ENCODE measurements at places on chromosomes 5 and 9.

DNA sequence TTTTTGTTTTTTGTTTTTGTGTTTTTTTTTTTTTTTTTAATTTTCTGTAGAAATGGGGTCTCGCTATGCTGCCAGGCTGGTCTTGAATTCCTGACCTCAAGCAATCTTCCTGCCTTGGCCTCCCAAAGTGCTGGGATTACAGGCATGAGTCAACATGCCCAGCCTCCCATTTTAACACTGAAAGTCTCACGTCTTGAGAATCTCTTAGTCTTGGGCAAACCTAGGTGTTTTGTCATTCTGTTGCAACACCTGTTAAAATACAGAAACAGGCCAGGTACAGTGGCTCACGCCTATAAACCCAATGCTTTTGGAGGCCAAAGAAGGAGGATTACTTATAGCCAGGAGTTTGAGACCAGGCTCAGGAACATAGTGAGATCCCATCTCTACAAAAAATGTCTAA lies 599.0 kb downstream of the TLR4 start:
- DNase-seq: no peak

DNA sequence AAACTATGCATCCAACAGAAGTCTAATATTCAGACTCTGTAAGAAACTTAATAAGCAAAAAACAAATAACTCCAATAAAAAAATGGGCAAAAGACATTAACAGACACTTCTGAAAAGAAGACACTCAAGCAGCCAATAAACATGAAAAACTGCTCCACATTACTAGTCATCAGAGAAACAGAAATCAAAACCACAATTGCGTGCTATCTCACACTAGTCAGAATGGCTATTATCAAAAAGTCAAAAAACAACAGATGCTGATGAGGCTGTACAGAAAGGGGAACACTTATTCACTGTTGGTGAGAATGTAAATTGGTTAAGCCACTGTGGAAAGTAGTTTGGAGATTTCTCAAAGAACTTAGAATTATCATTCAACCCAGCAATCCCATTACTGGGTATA lies 101.2 kb upstream of the TRIM32 start:
- no peak for DNase-seq

- DNase-seq: no peak
These were observed 73.2 kb upstream of the PHYKPL start for GRCh38 chr5:178305801-178306200.

GRCh38 chr5:170361616-170362015 lies 27.6 kb downstream of the KCNMB1 start:
- no peak for DNase-seq

- DNase-seq: no peak
These were observed 7.2 kb upstream of the SNX30 start for GRCh38 chr9:112743216-112743836.

DNA sequence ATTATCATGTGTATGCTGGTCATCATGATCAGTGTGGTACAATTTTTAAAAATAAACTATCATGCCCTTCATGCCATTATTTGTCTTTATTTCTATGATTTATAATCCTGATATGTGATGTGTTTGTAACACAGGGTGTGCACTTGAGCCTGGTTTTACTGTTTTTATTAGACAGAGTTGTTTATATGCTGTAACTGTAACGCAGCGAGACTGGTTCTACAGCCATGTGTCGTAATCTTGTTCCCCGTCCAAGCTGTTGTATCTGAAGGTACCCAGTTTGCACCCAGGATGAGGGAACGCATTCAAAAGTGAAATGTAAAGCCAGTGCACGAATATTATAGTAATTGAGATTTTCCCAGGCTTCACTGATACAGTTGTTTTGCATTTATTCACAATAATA lies 28.2 kb downstream of the SNX18 start:
- DNase-seq: no peak

- DNase-seq: no peak
These were observed 52.3 kb downstream of the UGCG start for GRCh38 chr9:111948951-111949350.

DNA sequence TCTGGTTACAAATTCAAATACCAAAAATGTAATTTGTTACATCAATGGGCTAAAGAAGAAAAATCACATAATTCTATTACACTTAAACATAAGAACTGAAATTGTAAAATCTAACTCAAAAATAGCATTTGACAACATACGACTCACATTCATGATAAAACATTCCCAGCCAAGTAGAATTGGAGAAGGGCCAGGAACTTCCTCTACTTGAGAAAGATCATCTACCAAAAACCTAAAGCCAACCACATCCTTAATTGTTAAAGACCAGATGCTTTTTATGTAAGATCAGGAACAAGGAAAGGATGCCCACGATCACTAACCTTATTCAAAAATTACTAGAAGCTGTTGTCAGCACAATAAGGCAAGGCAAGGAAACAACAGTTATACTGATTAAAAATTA lies 1819.8 kb upstream of the C9orf72 start:
- no peak for DNase-seq

DNA sequence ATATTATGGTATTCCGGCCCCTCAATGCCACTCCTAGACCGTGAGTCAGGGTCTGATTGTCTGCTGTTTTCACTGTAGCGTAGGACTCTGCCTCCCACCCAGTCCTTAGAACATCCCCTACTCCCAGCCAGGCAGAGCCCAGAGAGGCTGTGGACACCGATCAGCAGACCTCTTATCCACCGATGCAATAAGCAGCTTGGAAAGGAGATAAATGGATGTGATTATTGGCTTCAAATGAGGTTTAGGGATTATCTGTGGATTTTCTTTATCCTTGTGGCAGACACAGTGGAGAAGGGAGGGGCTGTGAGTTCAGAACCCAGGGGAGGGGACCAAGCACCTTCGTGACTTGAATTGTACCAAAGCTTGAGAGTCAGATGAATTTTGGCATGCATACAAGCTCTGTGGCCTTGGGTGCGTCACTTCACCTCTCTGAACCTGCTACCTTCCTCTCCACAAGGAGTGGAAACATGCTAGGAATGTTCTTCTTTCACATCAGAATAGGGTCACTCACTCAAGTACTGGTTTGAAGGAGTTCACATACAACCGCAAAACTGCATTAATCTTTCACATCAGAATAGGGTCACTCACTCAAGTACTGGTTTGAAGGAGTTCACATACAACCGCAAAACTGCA lies 83.1 kb upstream of the CPLX2 start:
- DNase-seq: no peak

- no peak for DNase-seq
These were observed 829 bp downstream of the ANXA1 start for GRCh38 chr9:73152543-73152844.

DNA sequence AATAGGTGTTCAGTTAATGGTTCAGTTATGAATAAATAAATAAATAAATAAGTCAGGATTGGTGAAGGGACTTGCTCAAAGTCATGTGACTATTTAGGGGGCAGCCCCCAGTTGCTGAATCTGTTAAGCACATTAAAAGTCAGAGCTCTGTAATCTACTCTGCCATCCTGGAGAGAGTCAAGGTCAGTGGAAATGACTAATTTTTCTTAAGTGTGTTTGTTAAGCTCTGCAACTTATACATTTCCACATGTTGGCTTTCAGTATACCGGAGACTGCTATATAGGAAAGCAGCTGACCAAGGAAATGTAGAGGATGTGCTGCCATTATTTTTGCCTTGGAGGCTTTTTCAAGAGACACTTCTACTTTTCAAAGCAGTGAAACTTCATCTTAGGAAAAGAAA lies 57.9 kb downstream of the KIAA1958 start:
- no peak for DNase-seq

DNA sequence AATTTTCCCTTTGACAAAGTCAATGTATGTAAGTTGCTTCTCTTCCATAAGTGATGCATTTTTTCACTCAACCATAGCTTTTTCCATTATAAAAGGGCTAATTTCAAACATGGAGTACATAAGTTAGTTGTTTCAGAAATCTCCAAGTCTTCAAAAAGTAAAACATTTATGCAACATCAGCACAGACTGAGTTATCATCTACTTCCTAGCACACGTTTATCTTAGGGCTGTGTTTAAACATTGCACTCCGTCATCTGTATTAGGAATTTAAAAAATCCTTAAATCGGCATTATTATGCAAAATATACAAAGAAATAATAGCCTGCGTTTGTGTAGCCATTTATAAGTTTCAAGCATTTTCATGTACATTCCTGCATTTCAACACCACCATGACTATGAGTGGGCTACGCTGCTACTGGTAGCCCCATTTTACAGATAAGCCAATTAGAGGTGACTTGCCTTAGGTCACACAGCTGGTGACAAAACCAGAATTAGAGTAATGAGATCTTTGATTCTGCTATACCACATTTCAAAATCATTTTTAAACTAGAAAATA lies 43.4 kb downstream of the PTPN3 start:
- no peak for DNase-seq

DNA sequence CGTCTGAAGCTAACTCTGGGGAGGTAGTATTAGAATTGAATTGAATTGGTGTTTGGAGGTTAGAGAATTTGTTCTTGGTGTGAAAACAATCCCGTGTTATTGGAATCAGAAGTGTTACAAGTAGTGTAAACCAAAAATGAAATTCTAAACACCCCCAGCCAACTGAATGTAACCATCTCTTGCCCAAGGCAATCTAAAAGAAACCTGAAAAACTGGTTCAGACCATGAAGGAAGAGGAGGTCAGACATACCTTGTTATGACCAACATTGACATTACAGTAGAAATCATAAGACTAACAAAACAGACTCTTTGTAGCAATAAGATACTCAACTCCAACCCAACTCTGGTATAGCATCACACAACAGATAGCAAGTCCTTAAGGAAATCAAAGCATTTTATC lies 159.0 kb downstream of the TUSC1 start:
- no peak for DNase-seq

DNA sequence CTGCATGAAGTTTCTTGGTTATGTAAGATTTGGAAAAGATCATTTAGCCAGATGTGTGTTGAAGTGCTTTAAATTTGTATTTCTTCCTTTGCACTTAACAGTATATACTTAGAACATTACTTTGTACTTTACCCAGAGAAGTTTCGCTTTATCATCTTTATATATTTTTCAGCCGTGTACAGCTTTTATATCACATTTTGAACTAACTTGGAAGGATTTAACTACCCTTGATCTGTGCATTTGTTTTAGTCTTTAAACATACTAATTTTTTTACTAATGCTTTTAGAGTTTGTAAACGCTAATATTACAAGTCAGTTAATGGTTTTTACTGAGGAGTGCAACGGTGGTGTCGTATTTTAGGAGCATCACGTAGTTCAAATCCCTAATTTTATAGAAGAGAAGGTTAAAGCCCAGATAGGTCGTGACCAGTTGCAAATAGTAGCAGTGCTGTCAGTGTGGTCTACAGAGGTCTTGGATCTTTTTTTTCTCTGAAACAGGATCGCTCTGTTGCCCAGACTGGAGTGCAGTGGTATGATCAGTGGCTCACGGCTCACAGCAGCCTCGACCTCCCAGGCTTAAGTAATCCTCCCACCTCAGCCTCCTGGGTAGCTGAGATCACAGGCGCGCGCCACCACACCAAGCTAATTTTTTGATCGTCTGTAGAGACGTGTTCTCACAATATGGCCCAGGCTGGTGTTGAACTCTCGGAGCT lies 2.0 kb downstream of the MATR3 start:
- no peak for DNase-seq

GRCh38 chr5:1536871-1537602 lies 13.3 kb upstream of the LPCAT1 start:
- DNase-seq: no peak

GRCh38 chr9:92550765-92551164 lies 15.0 kb upstream of the ECM2 start:
- no peak for DNase-seq

GRCh38 chr9:113660196-113660595 lies 196.7 kb downstream of the RGS3 start:
- DNase-seq: no peak

- no peak for DNase-seq
These were observed 72.0 kb downstream of the SH3TC2 start for GRCh38 chr5:148990817-148991216.

DNA sequence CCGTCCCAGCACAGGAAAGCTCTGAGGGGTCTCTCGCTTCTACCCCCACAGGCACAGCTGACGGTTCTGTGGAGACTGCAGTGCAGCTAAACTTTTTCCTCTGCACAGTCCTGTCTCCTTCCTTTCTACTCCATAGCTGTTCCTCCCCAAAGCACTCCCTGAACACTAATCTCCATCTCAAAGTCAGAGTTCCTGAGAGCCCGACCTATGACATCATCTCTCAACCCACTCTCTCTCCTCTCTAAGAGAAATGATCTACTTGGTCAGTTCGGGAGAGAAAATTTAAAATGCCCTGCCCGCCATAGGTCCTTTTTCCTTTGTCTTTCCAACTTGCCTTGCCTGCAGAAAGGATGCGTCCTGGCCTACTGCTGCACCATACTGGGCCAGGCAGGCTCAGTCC lies 90.6 kb downstream of the FANCC start:
- no peak for DNase-seq

DNA sequence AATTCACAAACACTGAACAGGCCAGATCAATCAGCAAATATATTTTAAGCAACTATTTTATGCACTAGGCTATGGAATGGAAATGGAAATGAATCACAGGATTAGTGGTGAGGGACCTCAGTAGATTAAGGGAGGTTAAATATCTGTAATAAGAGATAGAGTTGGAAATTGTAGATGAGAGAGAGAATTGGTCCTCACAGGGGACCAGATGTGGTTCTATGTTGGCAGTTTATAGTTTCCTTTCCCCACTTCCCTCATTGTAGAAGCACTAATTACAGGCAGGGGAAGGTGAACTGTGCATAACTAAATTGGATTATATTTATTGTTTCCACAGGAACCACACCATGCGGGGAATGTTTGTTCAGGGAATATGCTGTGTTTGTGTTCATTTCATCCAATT lies 496.2 kb downstream of the ARHGEF28 start:
- DNase-seq: no peak

GRCh38 chr9:99398241-99398640 lies 176.2 kb downstream of the SEC61B start:
- no peak for DNase-seq

- DNase-seq: no peak
These were observed 77.4 kb downstream of the KCNIP1 start for GRCh38 chr5:170581211-170581610.

DNA sequence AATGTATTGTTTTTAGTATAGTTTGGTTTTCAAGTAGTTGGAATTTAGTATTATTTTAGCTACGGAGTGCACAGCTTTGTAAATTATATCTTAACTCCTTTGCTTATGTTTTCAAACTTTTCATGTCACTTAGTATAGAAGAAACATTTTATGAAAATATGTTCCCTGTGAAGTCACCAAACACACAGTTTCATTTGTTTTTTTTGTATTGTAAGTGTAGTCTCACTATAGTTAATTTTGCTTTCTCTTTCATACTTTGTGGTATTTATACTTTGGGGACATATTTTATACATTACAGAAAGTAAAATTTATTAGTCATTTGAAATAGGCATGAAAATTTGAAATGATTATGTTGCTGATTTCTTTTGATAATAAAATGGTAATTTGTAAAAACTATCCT lies 5.0 kb downstream of the CHSY3 start:
- DNase-seq: no peak

DNA sequence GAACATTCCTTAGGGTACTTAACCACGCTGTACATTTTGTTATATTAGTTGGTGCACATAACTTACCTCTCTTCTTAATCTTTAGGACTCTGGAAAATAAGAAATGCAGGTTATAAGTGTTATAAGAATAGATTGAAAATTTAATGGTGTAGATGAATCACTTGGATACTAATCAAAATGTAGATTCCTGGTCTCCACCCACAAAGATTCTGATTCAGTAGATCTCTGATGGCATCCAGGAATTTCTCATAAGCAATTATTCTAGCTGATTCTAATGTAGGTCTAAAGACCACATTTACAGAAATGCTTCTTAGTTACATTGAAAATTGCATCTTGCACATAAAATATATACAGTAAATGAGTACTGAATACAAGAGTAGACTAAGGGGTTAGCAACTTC lies 38.9 kb upstream of the ASTN2 start:
- no peak for DNase-seq

- DNase-seq: no peak
These were observed 1.1 kb upstream of the CCDC187 start for GRCh38 chr9:136304981-136305380.

Measured in stimulated activated CD4-positive, alpha-beta T cell treated with anti-CD3 and anti-CD28 coated beads, TNF-alpha, amount 100 ng/mL, for 1 hour (primary cell).